ENCODE measurements at places on chromosomes 11 and 22.

DNA sequence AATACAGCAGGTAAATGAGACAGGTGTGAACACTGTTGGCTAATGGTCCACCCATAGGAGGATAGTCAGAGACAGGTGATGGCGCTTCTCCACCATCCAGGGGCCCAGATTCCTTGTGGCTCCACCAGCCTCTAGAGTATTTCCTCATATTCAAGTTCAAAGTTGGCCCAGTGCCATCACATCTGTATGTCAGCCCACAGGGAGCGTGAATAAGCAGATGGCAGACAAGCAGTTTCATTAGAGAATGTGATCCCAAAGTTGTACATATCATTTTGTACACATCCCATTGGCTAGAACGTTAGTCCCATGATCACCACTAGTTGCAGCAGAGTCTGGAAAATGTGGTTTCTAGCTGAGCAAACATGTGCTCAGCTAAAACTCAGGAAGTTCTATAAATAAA, 11.0 kb upstream of the CWF19L2 start:
- no peak for DNase-seq

- DNase-seq, result no peak
Measured at GRCh38 chr11:124870430-124870829, 5.2 kb downstream of the ROBO3 start.

- no peak for DNase-seq
Measured at GRCh38 chr11:68355471-68355870, 43.1 kb downstream of the LRP5 start.

GRCh38 chr22:30890686-30891442, 77.7 kb downstream of the MORC2 start:
- peak; percentile 82 for DNase-seq

DNA sequence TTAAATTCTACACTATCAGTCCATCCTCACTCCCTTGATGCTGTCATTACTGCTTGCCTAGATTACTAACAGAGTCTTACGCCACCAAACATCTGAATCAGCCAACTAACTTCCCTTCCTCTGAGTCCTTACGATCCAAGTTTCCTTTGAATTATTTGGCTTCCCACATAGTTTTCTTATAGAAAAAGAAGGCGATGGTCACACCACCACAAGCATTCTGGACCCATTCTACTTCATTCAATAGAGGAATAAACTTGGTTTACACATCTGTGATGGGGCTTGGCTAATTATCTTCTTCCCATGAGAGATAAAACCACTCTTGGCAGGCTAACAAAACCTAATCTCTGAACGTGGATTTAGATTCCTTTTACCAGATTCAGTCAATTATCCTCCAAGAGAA, 35.0 kb downstream of the INTS4 start:
- no peak for DNase-seq

DNA sequence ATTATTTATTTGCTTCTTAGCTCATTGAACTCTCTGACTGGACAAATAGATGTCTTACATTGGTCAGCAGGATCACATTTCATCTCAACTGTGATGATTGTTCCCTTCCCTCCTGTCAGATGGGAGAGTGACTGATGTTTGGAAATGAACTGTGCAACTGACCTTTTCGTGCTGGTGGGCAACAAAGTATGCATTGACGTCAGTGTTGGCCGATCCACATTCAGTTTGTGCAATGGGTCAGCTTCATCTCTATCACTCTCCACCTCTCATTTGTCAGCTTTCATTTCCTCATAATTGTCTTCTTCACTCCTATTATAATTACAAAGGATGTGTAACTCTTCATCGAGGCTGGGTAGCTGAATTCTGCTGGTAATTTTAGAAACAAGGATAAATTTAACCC, 71.3 kb downstream of the PPP2R1B start:
- no peak for DNase-seq

DNA sequence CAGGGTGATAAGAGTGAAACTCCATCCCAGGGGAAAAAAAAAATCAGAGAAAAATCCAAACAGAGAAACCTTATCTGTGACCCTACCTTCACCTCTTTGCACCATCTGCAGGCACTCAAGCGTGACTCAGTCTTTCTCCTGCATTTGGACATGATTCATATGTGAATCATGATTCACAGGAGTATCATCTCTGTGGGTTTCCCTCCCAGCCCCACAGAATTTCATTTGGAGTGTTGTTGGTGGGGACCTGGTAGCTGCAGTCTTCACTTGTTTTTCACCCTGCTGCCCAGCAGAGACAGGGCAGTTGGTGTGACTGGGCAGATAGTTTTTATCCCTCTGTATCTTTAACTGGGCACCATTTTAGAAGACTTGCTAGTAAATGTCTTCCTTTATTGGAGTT, 75.7 kb downstream of the DEPDC5 start:
- DNase-seq, result no peak

DNA sequence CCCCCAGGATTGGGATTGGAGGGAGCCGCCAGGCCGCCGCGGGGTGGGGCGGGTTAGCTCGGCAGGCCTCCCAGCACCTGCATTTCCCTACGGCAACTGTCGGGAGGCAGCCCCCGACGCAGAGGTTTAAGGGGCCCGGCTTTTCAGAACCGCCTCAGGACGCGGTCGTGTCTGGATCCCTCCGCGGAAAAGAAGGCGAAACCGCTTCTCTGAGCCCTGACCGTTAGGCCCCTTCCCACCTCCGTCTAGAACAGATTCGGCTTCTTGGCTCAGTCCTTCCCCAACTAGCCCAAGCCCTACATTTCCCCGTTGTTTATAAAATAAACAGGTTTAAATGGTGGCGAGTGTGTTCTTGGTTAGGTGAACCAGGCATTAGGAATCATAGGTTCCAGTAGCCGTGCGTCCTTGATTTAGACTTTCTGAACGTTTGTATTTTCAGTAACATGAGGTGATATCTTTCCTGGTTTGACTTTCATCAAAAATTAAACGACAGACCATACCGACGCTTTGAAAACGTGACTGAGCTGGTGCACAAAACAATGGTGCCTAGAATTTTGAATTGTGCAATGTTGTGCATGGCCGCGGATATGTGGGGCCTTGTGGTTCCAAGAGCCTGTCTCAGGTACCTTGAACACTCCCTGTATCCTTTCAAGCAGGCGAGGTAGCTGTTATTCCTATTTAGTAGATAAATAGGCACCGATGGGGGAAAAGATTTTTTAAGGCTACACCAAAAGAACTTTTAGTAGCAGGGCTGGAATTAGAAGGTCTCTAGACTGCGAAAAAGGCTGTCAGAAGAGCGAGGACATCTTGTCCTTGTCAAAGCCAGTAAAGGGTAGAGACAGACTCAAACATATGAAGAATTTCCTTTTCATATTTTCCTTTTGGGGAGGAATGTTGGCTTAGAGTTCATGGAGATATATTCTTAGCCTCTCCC, 1.2 kb upstream of the HSPA8 start:
- DNase-seq, result no peak

DNA sequence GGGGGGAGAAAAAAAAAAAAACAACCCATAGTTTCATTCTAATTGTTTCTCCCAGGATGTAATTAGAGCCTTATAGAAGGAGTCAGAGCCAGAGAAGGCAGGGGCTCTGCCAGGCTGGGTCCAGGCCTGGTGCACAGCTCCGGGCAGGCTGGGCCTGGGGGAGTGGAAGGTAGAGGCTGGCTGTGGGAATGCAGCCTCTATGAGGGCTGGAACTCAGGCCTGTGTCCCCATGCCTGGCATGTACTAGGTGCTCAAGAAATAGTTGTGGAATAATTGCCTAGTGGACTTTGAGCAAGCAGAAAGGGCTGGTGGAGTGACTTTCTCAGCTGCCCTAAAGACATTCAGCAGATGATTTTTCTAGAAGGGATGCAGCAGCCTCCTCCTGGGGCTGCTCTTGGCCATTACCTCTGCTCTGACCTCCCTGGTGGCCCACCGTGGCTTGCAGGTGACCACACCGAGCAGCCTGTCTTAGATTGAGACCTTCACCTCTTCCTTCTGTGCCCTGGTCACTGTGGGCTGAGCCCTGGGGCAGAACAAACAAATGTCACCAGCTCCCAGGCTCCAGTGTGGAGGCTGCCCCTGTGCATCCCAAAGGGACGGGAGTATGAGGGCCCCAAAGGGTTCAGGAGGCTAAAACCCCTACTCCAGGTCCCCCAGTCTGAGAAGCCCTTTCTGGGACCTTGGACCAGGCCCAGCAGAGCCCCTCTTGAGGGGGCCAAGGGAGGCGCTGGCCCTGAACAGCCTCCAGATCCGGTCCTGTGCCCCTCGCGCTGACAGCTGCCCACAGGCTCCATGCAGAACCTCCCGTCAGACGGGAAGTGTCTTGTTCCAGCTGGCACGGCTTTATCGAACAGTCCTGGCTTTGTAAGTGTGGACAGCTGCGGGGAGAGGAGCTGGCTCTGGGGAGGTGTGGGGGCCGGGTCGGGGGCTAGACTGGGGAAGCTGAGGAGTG, 18.8 kb downstream of the MYEOV start:
- DNase-seq, result no peak

- no peak for DNase-seq
Measured at GRCh38 chr11:60952742-60953170, 780 bp upstream of the SLC15A3 start.

DNA sequence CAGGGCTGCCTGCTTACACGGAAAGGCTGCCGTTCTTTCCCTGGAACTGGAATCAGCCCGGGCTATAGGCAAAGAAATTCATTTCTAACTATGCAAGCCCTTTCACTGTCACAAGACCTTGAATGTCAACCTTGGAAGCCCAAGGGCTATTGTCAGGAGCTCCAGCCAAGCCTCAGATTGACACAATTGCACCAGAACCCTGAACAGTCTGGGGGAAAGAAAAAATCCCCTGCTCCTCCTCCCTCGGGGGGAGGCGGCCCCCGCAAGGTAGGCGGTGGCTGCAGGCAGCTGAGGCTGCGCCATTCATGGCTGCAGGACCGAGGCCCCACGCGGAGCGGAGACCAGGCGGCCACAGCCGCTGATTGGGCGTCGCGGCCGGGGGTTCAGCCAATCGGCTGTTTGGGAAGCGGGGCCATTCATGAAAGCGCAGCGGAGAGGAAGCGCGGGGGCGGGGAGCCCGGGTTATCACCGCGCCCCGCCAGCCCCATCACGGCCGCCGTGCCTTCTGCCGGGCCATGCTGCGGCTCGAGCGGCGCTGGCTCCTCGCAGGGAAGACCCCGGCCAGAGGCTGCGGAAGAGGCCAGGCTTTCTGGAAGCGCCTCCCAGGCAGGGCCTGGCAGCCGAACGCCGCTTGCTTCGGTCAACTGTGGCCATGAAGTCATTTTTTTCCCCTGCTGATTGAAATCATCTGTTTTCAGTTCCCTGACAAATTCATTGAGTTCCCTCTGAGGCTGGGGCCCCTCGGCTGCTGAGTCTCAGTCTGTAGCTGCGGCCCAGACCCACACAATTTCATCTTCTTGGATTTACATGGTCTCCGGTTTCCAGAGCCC, 38.1 kb upstream of the LINC01488 start:
- peak; percentile 70 for DNase-seq

GRCh38 chr11:115925568-115926090, 421.4 kb upstream of the CADM1 start:
- no peak for DNase-seq

DNA sequence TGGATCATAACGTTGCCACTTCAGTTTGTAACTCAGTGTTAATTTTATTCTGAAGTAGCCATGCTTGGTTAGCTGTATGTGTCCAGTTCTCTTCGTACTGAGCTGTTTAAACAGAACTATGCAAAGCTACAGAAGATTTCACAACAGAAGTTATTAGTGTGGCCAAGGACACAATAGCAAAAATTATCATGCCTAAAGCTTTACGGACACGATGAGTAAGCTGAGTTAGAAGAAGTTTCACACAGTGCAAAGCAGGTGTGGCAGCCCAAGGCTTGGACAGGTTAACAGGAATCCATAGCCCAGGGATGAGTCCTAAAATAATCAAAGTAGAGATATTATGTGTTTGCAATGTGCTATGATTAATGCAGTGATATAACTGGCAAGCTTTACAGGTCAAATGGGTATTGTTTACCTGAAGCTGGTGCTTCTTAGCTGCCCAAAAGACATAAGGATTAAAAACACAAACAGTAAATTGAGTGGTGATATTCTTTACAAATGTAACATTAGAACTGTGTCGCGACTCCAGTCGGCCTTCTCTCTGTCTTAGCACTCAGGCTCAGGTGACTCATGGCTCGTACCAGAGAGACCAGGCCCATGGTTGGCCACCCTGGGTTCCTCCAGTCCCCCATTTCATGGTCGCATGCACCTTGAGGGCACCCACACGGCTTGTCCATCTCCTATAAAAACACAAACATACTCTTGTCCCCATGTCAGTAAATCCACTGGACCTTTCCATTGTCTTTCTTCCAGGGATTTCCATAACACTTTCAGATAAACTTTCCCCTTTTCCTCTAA, 35.5 kb upstream of the NCAM1 start:
- no peak for DNase-seq

All from H1 (cell line).